ENCODE measurements at places on chromosomes 4 and X.

- no peak for DNase-seq
Measured at GRCh38 chrX:47612418-47612817, 7.2 kb downstream of the SYN1 start.

DNA sequence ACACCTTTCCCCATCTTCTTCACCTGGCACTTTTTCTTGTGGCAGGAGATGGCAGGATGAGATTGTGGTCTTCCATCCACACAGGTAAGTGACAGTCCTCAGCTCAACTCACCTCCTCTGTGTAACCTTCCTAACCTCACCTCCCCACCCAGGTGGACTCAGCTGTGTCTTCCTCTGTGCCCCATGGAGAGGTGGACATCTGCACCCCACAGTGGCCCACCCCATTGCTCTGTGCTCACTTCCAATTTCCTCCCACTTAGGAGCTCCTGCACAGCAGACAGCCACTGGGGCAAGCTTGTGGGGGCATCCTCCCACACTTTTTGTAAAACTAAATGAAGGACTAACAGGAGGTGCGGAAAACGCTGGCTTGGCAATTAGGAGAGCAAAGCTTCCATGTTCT, 61.6 kb downstream of the MSX1 start:
- DNase-seq, result no peak

DNA sequence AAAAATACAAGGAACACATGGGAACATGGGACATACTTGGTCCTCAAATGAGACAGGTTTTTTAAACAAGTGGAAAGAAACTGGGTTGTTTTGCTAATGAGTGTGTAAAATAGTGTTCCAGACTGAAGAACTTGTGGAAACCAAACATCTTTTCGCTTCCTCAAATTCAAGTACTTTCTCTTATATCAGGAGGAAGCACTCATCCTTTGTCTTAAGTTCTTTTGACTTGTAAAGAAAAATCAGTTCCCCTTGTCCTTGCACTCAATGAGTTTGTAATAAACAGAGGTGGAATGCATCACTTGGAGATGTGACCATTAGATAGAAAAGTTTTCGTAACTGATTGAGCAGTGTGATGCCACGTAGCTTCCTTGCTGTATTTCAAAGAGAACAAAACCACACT, 101.1 kb downstream of the PHOX2B start:
- DNase-seq, result no peak

DNA sequence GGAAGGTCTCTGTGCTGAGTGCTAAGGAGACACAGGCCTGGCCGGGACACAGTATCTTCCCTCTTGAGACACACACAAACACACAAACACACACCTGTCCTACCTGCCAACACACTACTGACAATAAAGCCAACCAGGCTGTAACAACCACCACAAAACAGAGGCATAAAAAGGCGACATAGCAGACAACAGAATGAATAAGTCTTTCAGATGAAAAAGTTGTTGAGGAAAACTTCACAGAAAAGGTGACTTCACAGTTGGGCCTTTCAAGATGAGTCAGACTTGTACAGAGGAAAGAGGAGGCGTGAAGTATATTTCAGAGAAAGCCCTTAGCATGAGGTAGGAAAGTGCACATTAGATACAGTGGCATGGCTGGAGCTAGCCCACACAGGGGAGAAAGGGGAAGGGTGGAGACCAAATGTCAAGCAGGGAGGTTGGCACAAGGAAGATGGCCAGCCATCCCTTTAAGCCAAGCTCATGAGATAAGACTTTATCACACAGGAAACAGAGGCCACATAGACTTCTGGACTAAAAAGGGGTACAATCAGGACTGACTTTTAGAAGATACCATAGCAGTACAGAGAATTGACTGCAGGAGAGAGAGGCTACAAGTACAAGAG, 54.0 kb downstream of the SLC9A7 start:
- DNase-seq, result no peak

- DNase-seq, result no peak
Measured at GRCh38 chr4:90979556-90979955, 852.4 kb downstream of the CCSER1 start.

- DNase-seq, result no peak
Measured at GRCh38 chr4:165476214-165477098, 97.6 kb downstream of the CPE start.

DNA sequence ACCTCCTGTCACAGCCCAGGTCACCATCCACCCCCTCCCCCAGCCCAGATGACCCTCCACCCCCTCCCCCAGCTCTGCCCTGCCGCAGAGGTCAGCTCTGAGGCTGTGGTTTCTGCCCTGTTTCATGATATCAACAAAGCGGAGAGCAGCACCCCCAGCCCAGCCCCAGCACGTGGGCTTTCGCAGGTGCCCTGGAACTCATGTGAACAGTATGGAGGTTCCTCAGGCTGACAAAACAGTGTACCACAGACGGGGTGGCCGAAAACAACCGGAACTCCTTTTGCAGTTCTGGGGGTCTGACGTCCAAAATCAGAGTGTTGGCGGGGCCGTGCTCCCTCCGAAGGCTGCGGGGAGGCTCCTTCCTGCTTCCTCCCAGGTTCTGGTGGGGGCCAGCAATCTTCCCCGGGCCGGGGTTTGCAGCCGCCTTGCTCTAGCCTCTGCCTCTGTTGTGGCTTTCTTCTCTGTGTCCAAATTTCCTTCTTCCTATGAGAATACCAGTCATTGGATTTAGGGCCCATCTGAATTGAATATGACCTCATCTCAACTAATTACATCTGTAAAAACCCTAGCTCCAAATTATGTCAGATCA, 7.9 kb upstream of the PSAPL1 start:
- no peak for DNase-seq

DNA sequence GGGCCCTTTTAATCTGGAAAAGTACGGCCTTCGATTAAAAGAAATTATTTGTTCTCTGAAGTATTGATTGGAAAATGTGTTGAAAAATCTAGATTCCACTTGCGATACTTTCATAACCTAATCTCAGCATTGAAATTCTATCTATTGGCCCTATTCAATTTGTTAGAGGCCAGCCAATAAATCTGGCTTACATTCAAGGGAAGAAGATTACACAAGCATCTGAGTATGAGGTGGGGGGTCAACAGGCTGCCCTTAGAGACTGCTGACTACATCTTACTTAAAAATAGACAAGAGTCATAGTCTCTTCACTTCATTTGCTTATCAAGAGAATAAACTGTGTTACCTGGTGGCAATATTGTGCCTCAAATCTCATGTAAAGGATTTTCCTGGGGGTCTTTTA, 248.0 kb upstream of the KCNIP4 start:
- no peak for DNase-seq

GRCh38 chrX:132017431-132018185, 5.5 kb upstream of the STK26 start:
- no peak for DNase-seq

DNA sequence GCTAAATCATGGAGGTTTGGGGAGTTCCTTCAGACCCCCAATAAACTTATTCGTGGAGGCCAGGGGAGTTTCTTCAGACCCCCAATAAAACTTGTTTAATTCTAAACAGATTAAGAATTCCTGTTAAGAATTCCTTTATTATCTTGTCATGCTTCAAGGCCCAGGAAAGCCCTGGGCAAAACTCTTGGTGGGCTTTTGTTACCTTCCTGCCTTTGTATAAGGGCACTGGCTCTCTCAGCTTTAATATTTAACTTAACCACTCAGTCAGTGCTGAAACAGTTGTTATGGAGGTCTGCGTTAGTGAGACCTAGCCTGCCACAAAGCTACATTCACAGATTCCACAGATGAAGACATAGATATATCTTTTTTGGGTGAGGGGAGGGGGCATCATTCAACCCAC, 29.0 kb upstream of the LGI2 start:
- DNase-seq, result no peak

GRCh38 chrX:30576881-30577280, 685 bp downstream of the TASL start:
- DNase-seq, result no peak

- no peak for DNase-seq
Measured at GRCh38 chr4:150259861-150260567, 181.8 kb downstream of the DCLK2 start.

DNA sequence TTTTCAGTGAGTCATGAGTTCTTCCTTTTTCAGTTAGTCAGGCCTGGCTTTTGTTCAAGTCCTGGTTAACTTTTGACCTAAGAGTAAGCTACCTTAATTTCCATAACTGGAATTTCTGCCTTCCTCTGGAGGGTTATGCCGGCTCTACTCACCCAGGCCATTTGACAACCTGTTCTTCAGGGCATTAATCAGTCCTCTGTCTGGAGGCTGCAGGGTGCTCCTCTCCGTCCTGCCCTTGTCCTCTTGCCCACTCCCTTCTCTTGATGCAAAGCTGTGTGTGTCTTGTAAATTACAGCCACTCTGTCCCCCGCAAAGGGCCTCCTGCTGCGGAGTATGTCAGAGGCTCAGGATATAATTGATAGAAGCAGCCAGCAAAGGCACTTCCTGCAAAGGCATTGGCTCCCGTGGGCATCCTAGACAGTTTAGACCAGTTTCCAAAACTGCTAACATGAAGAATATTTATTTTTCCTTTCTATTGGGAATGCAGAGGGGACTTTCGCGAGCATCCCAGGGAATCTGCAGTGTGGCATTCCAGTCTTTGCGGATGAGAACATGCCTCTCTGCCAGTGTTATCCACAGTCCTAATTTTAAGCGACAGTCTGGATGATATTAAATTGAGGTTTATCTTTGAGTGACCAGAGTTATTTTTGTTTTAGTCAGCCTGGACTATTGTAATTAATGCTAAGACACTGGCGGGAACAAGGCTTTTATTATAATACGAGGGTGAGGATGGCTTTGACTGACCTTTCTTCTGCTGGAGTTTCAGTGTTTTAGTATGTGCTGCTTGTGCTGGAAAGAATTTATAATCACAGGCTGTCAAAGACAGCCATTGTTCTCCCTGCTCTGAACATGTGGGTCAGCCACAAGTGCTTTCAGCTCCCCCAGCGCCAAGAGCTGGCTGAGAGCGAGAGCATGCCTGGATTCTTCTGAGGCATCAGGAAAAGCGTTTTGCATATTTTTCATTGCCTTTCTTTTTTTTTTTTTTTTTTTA, 74.2 kb downstream of the LIMCH1 start:
- no peak for DNase-seq

GRCh38 chr4:2817701-2818350, 24.9 kb downstream of the SH3BP2 start:
- DNase-seq, result no peak

- DNase-seq, result no peak
Measured at GRCh38 chrX:2311501-2311900, 189.3 kb downstream of the DHRSX start.

GRCh38 chrX:70455366-70456202, 10.9 kb downstream of the DLG3 start:
- no peak for DNase-seq
